Endothelial cell (in vitro differentiated cells): ENCODE measurements at places on chromosomes 11 and 22.

GRCh38 chr11:116502641-116503061, 270.1 kb downstream of the BUD13 start:
- no peak for DNase-seq

DNA sequence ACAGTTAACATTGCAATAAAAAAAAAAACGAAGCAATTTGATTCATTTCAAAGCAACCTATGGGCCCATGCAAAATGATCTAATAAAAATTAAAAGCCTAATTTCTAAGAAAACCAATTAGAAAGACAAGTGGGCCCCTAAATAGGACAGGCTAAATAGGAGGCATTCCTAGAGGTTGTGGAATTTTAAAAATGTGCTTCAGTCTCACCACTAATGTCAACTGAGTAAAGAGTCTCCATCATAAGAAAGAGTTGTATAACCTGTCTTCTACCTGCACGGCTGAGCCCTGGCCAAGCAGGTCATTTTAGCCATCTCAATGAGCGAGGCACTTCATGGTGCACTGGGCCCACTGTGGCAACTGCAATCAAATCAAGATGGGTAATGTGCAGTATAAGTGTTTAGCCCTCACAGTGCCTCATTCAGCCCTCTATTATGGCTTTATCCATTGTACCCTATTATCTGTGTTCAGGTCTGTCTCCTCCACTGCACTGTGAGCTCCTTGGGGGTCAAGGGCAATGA, 76.4 kb downstream of the PRSS23 start:
- DNase-seq, result no peak

- no peak for DNase-seq
Measured at GRCh38 chr22:28465841-28466240, 213.8 kb downstream of the TTC28 start.

DNA sequence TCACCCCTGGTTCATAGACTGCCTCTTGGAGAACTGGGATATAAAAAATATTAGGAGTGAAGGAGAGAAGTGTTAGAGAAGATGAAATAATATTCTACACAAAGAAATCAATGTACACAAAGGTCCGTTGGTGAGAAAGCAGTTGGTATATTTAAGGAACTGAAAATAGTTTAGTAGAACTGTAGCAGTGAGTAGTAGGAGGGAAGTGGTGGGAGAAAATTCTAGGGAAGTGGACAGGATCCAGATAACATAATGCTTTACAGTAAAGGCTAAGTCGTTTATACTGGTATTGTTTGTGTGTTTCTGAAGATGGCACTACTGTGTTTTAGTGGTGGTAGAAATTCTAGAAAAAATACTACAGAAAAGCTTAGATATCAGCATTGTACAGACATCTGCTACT, 120.8 kb upstream of the CHORDC1 start:
- no peak for DNase-seq
